ENCODE measurements at places on chromosomes 7 and 10.

- no peak for DNase-seq
Observed at GRCh38 chr7:25181532-25181931, 46.8 kb downstream of the NPVF start.

DNA sequence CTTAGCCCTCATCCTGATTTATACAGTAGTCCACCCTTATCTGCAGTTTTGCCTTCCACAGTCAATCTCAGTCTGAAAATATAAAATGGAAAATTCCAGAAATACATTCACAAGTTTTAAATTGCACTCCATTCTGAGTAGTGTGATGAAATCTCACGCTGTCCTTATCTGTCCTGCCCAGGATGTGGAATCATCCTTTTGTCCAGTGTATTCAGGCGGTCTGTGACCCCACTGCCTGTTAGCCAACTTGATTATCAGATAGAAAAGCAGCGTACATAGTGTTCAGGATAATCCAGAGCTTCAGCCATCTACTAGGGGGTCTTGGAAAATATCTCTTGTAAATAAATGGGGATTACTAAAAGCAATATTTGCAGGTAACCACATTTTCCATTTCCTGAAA, 146.3 kb downstream of the MALRD1 start:
- no peak for DNase-seq

GRCh38 chr10:76324283-76324682, 892.9 kb downstream of the LRMDA start:
- DNase-seq = no peak

DNA sequence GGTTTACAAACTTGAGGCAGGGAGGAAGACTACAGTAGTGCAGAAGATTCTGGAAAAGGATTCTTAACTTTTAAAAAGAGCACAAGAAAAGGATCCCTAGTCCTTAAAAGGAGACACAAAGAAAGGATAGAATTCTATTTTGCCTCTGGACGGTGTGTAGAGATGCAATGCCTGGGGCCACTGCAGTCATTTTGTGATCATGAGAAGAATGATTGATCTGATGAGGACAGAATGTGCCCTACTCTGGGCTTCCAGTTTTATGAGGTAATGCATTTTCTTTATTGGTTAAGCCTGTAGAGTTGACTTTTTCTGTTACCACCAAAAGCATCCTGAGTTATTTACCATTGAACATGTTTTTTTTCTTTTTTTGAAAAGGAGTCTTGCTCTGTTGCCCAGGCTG, 28.3 kb upstream of the UCMA start:
- no peak for DNase-seq

DNA sequence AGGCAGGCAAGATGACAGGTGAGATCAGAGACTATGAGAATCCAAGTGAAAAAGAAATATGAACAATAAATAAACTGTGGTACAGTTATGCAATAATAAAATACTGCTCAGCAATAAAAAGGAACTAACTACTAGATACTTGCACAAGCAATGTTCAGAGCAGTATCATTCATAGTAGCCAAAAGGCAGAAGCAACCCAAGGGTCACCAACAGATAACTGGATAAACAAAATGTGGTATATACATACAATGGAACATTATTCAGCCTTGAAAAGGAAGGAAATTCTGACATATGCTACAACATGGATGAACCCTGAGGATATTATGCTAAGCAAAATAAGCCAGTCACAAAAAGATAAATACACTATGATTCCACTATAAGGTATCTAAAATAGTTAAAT, 76.9 kb upstream of the KCNIP2 start:
- DNase-seq = no peak

Measured in stimulated activated CD4-positive, alpha-beta T cell treated with anti-CD3 and anti-CD28 coated beads, Interleukin-15, amount 100 ng/mL, for 1 hour (primary cell).